Activated T-helper 1 cell treated with Interleukin-2 at 50 U/mL for 16 hours (primary cell): ENCODE measurements at places on chromosomes 7 and 10.

DNA sequence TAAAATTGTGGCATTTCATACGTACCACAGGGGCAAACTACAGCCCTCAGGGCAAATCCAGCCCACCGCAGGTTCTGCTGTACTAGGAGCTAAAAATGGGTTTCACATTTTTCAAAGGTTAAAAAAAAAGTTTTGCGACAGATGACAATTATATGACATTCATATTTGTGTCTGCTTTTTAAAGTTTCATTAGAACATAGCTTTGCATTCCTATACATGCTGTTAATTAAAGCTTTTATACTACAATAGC, 758 bp upstream of the PNPLA8 start:
- no peak for DNase-seq

DNA sequence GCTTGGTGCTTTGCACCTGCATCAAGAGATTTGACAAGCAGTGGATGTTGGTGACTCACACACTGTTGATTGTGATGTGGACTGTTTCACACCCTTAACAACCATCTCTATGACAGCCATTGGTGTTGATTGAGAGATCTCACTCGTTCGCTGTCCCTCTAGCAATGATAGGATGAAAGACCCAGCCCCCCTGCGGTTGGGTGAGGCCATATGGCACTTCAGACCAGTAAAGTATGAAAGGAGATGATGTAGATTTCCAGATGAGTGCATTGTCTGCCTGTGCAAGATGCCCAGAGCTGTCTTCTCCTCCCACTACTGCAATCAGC, 138.7 kb upstream of the PRR15 start:
- DNase-seq: no peak

GRCh38 chr10:6062101-6062771, at the start of gene IL2RA:
IL2RA (minus strand) TSS chr10:6062367; CDS start chr10:6062151, 216 bp downstream.
- DNase-seq: peak; percentile 34

DNA sequence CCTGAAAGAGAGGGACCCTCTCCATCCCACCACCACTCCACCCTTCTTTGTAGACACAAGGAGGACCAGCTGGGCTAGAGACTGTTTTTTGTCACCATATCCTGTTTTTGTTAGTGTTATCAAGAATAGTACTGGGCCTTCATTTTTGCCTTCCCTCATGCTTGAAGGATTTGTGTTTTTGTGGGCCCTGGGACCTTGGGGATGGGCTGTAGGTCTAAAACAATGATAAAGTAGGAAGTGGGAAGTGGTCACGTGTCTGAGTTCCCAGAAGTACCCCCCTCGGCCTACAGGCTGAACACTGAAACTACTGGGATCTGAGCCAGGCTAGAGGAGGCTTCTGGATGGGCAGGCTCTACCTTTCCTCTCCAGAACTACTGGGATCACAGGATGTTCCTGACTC, 8.9 kb downstream of the AGFG2 start:
- no peak for DNase-seq

GRCh38 chr10:125201108-125201524, 40.8 kb upstream of the CTBP2 start:
- no peak for DNase-seq

GRCh38 chr7:28862595-28863272, 95.4 kb downstream of the TRIL start:
- DNase-seq: no peak

DNA sequence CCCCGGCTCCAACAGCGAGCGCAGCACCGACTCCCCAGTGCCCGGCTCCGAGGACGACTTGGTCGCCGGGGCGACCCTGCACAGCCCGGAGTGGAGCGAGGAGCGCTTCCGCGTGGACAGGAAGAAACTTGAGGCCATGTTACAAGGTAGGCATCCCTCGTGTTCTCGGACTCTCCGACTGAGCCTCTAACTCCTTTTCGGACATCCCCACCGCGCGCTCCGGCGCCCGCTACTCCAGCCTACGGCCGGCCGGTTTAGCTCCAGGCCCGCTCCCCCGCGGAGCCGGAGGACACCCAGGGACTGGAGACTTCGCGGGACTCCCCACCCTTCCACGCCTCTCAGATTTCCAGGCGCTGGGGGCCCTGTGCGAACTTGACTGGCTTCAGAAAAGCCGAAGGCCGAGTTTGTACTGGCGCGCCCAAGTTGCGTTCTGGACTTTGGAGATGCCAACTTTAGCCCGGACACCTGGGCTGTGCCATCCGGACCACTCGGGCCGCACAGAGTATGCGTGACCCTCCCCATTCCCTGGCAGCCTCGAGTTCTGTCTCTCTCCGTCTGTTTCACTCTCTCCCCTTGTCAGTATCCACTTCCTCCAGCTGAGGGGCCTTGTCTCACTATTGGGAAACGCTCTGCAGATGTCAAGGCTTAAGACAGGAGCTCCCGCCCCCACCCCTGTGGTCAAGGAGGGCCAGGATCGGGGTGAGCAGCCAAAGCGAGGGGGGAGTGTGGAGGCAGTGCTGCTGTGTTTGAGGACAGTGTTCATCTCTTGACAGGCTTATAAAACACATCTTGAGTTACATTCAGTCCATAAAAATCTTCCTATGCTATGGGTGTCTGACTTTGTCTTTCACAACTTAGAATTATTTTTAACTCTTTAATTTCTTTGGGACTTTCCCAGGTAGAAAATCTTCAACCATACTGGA, 777 bp downstream of the BICC1 start:
- no peak for DNase-seq

GRCh38 chr7:121530227-121531174, 134.4 kb upstream of the FAM3C start:
- DNase-seq: peak; percentile 7

DNA sequence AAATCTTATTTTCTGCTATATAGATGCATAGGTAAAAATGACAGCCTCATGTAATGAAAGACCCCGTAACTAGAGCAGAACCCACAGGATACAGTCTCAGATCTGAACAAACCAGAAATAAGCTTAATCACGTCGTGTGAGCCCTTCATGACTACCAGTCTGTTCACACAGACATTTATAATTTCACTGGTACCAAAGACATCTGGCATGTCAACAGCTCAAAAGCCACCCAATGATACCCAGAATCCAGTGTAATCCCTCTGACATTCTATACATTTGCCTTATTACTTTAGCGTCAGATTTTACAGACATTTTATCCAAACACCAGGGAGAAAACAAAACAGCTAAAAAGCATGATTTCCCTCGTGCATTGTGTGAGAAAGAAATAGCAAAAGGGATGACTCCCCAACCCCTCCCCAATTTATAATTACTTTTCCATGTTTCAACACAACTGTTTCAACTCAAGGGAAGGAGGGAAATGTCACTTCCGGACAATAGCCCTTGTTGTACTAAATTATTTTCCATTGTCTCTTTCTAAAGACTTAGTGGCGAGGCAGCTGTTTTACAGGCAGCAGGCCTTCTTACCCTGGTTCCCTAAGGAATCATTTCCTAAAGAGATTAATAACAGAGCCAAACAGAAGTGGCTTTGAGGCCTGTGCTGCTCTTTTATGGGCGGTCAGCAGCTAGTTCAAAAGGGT, 33.2 kb downstream of the DOCK4 start:
- DNase-seq: no peak

DNA sequence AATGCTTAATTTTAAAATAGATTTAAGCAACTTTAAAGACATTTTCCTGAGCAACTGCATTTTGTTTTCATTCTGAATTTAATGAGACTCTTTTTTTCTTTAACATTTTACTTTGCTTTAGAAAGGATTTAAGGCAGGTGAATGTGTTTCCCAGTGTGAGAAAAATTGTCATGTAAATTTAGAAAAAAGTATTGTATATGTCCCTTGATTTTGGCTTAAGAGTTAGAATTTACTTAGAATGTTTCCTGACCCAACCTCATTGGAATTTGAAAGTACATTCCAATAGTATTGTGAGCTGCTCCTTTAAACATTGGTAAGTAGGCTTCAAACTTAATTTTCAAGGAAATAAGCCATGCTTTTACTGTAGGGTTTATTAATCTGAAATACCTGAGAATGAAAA, 110.2 kb downstream of the PTEN start:
- DNase-seq: no peak

- DNase-seq: no peak
Observed at GRCh38 chr10:79049931-79050895, 18.6 kb upstream of the ZMIZ1 start.

- DNase-seq: no peak
Observed at GRCh38 chr10:100364735-100365391, 17.8 kb downstream of the SCD start.

DNA sequence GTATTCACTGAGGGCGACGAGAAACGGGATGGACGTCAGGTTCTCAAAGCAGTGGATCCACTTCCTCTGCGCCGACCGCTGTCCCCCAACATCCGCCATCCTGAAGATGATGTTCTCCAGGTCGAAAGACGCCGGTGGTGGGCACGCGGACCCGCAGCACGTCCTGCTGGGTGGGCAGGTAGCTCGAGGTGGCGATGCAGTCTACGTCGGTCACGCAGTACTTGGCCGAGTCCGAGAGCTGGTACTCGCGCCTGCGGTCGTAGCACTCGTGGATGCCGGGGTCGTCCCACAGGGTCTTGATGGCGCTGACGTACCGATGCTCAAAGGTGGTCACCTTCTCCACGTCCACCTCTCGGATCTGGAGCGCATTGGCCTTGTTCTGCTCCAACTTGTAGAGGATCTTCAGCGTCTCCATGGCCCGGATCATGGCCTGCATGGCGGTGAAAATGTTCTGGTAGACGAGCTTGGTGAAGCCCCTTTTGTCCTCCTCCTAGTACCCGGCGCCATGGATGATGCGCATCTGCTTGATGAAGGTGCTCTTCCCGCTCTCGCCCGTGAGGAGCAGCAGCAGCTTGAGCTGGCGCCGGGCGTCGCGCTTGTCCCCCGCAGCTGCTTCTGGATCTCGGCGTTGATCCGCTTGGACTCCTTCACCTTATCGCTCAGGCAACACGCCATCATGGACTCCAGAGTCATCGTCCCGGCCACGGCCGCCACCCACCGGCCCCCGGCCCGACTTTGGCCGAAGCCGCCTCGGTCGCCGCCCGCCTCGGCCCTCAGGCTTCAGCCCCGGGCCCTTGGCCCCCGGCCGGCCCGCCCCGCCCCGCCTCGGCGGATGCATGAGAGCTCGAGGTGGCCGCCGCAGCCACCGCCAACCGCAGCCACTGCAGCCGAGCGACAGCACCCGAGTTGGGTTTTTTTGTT, 122.9 kb upstream of the KCTD7 start:
- DNase-seq: peak; percentile 19

- no peak for DNase-seq
Observed at GRCh38 chr7:50298811-50299562, 5.5 kb upstream of the IKZF1 start.

- no peak for DNase-seq
Observed at GRCh38 chr7:69600710-69601519, 2.6 kb downstream of the AUTS2 start.

GRCh38 chr10:102542800-102543418, 39.1 kb downstream of the SUFU start:
- DNase-seq: no peak

DNA sequence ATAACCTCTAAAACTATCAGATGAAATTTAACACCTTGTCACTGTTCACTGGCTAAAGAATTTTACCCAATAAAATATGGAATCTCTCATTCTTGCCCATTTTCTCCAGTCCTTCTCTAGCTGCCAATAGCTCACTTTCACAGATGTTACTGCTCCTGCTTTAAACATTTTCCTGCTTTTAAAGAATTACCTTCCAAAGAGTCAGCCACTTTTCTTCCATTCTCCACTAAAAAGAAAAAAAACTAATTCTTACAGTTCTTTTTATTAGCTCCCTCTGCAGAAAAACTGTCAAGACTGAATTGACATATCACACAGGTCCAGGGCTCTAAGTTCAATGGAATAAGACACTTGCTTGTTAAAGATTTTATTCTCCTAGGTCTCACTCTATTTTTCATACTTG, 114.8 kb downstream of the SFMBT2 start:
- DNase-seq: no peak

- DNase-seq: no peak
Observed at GRCh38 chr10:27225642-27226257, 14.8 kb downstream of the ACBD5 start.

DNA sequence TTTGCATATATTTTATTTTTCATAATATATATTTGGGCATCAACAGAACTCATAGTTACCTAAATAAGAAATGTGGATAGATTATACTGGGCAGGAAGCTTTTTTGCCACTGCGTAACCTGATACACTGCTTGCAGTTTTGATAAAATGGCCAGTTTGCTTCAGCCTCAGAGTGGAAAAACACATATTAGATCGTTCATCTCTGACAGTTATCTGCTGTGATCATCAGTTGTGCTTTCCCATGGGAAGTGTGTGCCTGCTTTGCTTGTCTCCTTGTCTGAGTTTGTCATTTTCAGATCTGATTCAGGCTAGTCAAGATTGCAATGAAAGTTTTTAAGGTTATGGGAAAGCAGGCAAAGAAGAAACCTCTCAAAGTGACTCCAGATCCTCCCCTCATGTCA, 54.0 kb downstream of the ADAM12 start:
- DNase-seq: no peak

- no peak for DNase-seq
Observed at GRCh38 chr7:22105550-22105949, 159.9 kb upstream of the CDCA7L start.

GRCh38 chr10:89773081-89773480, 71.7 kb downstream of the KIF20B start:
- no peak for DNase-seq

DNA sequence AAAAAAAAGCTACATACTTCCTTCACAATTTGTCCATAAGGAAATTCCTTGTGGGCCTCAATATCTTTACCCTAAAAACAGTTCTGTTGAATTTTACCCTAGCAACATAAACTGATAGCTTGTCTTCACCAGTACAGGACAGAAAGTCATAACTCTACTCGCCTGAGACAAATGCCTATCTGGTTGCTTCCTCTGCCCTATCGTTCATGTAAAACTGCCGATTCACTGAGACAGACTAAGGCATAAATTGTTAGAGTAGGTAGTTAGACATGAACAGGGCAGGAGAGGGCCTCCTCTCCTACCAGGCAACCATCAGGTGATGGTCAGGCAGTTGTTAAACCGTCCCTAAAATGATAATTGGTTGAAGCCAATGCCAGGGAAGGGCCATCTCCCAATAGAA, 25.0 kb downstream of the IFIT3 start:
- no peak for DNase-seq

DNA sequence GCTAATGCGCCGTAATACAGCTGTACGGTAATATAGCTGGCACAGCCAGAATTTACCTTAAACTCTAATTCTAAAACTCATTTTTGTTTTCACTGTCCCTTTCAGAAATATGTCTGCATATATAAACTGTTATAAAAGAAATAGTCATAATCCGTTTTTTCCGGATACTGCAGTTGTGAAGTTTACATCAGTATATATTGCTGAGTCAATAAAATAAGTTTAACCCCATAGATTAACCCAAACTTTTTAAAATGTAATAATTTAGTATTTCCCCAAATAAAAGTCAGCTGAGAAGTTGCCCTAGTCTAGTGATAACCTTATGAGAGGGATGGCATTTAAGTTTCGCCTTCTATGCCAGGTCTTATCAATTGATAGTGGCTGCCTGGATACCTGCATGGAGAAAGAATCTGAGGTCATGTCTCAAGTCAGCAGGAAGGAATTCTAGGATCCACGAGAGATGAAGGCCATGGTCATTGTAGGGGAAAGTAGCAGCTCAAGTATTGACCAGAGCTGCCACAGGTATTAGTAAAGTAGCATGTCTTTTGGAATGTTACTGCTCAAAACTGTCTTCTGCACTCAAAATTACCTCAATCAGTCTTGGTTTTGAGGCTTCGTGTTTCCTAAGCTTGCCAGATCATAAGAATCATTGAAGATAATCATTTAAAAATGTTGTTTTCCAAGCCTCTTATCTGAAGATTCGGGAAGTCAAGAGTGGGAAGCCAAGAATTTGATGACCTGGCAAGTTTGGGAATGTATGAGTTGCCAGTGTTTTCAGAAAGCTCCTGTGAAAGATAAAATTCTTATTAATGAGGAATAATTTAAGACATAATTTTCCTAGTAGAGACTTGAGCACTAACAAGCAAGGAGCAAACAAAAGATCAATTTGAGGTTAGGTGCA, 10.8 kb downstream of the PRPS1L1 start:
- DNase-seq: no peak

GRCh38 chr10:30348378-30348776, 701 bp downstream of the MTPAP start:
- no peak for DNase-seq
